Pons (tissue), 1 donor: ENCODE measurements at places on chromosomes 1 and 21.

DNA sequence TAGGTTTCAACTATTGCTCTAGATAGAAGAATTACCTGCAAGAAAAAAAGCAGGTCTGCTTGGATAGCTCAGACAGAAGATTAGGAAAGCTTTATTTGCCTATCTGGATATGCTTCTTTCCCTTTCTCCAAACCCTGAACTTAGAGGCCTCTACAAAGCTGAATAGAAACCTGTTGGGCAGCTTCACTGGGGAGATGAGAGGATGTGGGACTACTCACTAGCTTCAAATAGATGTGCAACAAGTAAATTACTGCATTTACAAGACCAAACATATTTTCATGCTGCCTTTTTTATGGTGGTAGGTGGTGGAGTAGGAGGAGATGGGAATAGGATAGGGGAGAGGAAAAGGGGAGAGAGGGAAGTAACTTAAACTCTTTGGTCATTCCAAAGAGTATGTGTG, 6.4 kb downstream of the CLCA2 start:
- no peak for DNase-seq

DNA sequence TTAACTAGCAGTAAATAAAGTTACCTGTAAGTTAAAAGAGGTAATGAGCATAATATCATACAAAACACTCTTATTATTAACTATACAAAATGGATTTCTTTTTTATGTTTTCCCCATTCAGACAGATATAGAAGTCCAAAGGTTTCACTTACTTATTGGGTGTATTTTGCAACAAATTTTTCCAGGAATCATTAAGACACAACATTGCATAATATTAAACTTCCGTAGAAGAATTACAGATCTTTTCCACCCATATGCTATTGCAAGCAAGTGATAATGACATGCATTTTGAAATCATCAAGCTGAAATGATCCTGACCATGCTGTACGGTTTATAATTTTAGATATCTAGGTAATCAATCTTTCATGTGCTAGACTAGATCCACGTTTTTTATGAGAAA, 957.0 kb downstream of the NCAM2 start:
- no peak for DNase-seq

DNA sequence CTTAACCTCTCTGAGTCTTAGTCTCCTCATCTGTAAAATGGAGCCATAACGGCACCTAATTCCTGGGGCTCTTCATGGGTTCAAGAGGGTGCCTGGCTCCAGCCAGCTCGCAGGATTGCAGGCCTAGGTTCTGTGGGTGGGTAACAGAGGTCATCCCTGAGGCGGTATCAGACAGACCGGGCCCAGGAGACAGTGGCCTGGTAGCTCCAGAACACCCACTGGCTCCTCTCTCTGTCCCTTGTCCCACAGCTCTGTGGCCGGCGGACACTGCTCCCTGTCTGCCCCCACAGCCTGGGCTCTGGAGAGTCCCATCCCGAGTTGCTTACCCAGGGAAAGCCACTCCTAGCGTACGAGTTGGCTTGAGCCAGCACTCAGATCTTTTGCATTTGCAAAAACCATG, 150.3 kb downstream of the PEX14 start:
- no peak for DNase-seq

- DNase-seq: no peak
Observed at GRCh38 chr1:28045777-28046176, 42.6 kb downstream of the EYA3 start.

DNA sequence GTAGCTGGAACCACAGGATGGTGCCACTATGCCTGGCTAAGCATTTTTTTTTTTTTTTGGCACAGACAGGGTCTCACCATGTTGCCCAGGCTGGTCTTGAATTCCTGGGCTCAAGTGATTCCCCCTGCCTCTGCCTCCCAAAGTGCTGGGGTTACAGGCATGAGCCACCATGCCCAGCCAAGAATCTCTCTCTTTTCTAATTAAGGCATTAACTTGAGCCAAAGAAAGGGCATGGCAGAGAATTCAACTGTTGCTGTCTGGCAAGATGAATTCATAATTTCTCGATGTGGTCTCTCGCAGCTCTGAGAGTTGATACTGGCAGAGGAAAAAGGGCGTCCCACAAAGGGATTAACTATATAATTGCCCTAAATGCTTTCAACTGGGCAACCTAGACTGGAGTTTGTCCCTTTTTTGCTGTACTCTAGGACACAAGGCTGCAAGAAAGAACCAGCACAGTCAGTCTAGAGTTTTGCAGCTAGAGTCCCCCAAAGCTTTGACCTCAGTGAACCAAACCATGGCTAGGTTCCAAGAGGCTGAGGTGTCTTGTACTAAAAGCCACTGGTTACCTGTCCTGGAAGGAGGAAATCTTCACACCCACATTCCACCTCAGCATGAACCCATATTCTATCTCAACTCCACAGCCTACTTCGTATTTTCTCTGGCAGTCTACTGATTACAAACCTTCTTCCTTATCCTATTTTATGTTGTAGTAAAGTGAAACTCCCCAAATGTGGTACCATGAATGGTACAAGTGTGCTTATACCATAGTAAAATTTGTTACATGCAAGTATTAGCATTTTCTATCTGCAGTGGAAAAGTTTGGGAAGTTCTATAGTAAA, 51.2 kb downstream of the OPTC start:
- no peak for DNase-seq

DNA sequence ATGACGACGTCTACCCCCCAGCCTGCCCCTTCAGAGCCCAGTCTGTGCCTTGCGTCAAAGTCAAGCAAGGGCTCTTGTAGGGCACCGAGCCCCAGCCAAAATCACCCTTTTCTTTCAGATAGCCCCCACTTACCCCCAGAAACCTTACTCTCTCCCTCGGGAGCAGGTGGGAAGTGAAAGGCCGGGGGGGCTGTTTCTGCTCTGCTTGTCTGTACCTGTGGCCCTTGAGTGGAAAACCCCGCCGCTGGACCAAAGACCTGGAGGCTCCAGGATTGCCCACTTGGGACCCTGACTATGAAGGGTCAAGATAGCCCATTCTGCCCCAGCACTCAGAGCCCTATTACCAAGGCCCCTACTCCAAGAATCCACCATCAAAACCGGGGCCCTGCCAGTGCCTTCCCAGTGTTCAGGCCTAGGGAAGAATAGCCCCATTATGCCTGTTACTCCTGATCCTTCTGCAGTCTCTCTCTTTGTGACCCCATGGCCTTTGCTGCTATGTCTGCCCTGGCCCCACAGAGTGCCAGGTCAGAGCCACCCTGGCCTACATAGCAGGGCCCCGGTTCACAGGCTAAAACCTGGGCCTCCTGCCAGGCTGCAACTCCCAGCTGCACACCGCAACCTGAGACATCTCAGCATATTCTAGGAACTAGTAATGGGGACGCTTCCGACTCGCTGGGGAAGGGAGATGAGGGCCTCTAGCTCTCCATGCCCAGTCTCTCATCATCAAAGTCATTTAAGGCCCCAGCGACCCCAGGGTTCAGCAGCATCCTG, 22.2 kb upstream of the HPDL start:
- DNase-seq: peak; percentile 24

DNA sequence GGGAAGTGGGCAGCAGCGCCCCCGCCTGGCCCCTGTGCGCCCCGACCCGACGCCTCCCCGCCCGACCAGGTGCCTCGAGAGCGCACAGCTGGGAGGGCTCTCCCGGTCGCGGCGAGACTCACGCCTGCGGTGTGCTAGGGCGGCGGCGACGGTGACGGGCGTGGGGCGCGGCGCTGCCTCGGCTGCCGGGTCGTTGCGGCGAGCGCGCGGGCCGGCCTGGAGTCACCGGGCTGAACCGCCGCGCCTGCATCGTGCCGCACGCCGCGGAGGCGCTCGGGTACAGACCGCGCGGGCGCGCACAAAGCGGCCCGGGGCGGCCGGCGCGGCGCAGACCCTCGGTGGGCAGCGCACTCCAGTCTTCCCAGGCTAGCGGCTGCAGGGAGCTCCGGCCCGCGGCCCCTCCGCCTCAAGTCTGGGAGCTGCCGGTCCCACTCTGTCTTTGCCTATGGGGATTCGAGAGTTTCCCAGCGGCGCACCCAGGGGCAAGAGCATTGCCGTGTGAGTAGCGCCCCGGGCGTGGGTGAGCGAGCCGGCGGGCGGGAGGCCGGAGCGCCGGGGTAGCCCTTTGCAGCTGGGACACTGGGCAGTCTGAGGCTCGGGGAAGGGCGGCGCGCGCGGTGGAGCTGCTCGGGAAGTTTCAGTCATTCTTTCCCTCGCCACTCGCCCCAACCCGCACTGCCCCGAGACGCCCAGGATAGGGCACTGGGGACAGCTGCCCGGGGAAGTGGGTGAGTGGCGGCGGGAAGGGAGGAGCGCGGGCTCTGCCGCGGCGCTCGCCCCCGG, at the start of gene SLC35F3:
Gene SLC35F3 (plus strand): TSS at position 44 of the 783 bp plus-strand sequence.
- no peak for DNase-seq

DNA sequence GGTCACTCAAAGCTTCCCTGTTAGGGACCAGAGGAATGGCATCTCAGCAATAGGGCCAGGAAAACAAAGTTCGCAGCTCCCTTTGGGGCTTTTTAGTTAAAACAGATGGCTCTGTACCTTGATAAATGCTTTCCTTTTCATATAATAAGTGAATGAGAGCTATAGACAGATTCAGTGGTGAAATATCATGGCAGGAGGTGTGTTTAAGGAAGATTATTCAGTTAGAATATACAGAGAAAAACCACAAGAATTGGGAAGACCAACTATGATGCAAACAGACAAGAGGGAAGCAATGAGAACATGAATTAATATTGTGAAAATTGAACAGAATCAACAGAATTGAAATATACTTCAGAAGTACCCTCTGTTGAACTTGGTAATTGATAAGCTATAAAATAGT, 379.4 kb downstream of the PLPP3 start:
- DNase-seq: no peak

- no peak for DNase-seq
Observed at GRCh38 chr1:46102769-46103476, 29.5 kb downstream of the PIK3R3 start.

- DNase-seq: no peak
Observed at GRCh38 chr1:211775170-211775569, 55.4 kb downstream of the LPGAT1 start.

DNA sequence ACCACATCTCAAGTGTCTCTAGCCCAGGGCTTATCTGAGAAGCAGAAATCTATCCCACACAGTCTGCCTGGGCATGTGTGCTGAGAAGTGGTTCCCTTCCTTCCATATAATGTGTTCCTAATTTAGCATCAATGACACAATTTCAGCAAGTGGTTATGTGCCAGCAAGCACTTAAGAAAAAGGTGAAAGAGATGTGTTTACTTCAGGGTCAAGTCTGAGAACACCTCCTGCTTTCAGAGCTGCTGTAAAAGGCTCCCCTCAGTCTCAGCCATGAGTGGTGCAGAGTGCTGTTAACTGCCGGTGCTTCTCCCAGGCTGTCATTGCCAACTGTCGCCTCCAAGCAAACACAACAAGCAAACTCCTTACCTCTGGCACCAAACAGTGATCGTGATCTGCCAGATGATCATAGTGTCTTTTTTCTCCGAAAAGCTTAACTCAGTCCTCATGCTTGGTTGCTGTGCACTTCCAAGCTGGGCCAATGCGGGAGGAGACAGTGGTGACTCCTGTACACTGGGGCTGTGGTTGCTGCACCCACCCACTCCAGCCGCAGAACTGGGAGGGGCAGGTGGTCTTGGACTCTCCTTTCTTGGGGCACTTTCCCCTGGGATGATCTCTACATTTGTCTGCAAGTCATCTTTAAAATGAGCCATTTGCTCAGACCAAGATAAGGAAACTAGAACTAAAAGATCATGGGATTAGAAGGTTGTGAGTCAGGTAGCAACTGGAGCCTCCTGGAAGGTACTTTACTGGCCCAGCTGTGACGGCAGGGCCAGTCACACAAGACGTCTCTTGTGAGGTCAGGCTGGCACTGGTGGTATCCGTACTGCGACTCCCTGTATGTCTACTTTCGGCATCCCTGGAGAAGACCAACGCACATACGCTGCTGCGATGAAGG, 32.4 kb downstream of the ATP1A1 start:
- peak; percentile 24 for DNase-seq

DNA sequence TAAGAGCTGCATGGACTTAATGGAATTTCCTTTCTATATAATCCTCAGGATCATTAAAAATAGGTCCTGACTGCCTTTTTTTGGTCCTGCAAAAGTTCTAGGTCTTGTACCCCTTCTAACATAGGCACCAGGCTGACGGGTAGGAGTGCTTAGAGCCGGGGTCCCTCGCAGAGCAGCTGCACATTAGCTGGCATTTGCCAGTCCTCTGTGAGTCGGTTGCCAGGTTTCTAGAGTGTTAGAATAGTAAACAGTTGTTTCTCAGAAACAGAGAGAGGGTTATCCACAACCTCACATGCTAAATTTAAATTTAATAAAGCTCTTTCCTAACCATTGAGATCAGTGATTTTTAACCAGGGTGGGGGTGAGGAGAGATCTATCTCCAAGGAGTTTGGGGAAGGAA, 35.4 kb upstream of the HEATR1 start:
- DNase-seq: peak; percentile 17

DNA sequence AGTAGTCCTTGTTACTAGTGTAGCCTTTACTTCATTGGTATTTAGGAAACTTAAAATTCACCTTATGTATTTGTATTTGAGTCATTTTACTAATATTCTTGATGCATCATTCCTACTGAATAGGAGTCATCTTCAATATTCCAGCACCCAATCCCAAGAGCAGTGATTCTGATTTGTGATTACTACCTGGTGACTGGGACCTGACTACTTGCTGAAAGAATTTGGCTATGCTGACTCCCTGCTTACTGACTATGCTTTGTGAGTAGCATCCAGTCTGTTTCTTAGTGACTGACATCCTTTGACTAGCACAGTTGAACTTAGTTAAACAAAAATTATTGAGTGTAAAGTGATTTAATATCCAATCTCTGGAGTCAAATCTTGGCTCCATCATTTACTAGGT, 129.9 kb upstream of the NEGR1 start:
- DNase-seq: no peak
